Esophagus squamous epithelium (tissue), 5 donors: ENCODE measurements at places on chromosomes 6 and 20. TPM values are rescaled to one million over a fixed set of nuclear protein-coding genes. Genes with fewer than 3 reads are reported as not detected.

GRCh38 chr6:166955121-166955864 lies 1.1 kb downstream of the RNASET2 start:
- DNase-seq = peak; percentile 37

The BPI gene
- not detected for total RNA-seq

- DNase-seq = no peak
These were observed 24.5 kb downstream of the PLCB4 start for GRCh38 chr20:9093218-9093957.

The PPP1R14C gene
- 20.5 TPM for total RNA-seq

DNA sequence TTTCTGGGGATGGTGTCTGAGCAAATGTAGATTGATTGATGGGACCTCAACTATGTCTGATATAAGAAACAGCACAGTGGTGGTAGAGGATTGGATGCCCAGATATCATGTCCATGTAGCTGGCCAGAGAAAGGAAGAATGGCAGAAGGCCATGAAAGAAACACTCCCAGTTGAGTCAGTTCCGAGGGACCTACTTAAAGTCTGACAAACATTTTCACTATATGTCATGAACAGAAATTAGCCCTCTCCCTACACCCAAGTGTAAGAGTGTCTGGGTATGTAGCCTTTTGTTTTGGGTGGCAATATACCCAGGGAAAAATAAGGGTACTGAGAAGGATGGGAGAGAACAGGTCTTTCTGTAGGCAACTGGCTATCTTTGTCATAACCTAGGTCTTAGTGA lies 434.2 kb downstream of the BCKDHB start:
- DNase-seq = no peak

The SAMD5 gene
- total RNA-seq = 15.7 TPM

DNA sequence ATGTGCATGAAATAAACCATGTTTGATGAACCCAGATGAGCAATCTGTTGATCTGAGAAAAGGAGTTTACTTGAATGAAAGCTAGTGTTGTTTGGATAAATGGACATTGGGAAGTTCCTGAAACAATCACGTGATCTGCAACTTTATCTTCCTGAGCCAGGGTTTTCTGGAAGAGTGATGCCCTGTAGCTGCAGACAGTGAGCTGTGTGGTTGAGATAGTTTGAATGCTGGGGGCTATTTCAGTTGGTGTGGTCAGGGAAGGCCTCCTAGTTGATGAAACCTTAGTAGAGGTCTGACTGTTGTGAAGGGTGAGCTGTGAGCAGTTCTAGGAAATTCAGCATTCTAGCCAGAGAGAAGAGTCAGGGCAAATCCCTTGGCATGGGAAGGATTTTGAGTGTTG lies 643.7 kb downstream of the UTRN start:
- DNase-seq = no peak

DNA sequence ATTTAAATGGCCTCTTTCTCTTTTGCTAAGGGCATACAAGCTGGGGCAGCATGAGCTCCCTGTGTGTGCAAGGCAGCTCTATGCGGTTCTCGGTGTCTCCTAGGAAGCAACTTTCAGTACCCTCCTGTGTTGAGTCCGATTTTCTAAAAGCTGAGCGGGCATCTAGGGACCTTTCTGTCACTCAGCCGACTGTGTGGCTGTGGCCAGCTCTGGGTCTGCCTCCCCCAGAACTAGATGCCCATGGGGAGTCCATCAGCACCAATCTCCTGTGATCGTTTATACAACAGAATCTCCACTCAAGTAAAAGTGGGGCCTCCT lies 7.5 kb downstream of the NELFCD start:
- no peak for DNase-seq

GRCh38 chr20:2363187-2363586 lies 17.5 kb upstream of the TGM6 start:
- DNase-seq = no peak

The SLPI gene
- 983 TPM for total RNA-seq

GRCh38 chr6:90175627-90176538 lies 120.8 kb downstream of the BACH2 start:
- DNase-seq = no peak

- DNase-seq = no peak
These were observed 69.2 kb upstream of the GMDS start for GRCh38 chr6:2314641-2315040.

The IRF4 gene
- total RNA-seq = 0.72 TPM

- DNase-seq = no peak
These were observed 135.9 kb downstream of the KHDRBS2 start for GRCh38 chr6:62150048-62150663.
